ENCODE measurements at places on chromosomes 12 and 14.

DNA sequence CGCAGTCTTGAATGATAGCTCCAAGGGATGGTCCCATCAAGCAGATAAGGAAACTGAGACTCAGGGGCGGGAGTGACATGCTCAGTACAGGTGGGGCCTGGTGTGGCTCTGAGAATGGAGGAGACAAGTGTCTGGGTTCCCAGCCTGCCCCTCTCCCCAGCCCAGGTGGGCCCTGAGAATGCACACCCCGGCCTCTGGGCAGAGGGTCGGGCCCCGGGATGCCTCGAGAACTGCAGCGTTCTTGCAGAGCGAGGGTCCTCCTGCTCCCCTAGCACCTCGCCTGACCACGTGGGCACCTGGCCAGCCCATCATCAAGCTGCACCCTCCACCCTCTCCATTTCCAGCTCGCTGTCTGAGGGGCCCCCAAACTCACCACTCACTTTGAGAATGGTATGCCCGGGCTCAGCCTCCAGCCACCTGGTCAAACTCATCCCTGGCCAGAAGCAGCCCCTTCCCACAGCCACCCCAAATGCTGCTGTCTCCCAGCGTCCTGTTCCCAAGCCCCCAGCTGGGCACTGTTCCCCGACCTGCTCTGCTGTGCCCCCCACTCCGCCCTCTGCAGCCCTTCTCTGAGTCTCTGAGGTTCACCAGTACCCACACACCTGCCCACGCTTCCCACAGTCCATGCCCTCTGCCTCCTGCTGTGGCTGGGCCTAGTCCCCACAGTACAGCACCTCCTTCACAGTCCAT, 44.3 kb downstream of the CYP46A1 start:
- DNase-seq: no peak

- DNase-seq: no peak
Observed at GRCh38 chr14:90695997-90696660, 120.1 kb downstream of the TTC7B start.

- DNase-seq: peak; percentile 84
Observed at GRCh38 chr12:56020423-56021184, at the start of gene IKZF4. TSS of gene IKZF4 (plus strand) at chr12:56021043. CDS start at chr12:56021494, 451 bp downstream.

GRCh38 chr12:52699960-52700359, 3.4 kb downstream of the KRT77 start:
- DNase-seq: no peak

DNA sequence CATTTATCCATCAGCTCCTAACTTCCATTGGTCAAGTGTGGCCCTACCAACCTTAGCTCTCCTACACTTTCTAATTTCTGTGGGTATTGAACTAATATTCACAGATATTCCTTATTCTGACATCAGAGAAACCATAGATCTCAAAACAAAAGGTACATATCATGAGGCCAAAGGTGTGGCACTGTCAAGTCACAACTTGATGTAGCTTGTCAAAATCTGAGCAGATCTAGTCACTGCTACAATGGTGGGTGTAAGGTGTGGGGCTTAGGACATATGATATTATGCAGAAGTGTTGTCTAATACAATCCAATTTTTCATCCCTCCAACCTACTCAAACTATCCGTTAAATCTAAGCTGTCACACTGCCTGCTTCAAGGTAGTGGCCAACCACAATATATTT, 114.0 kb upstream of the FAR2 start:
- no peak for DNase-seq

- no peak for DNase-seq
Observed at GRCh38 chr12:19183121-19183838, 53.7 kb downstream of the PLEKHA5 start.

GRCh38 chr12:43336962-43337555, 214.9 kb downstream of the ADAMTS20 start:
- no peak for DNase-seq

GRCh38 chr12:70826156-70826555, 94.4 kb downstream of the PTPRR start:
- DNase-seq: no peak

DNA sequence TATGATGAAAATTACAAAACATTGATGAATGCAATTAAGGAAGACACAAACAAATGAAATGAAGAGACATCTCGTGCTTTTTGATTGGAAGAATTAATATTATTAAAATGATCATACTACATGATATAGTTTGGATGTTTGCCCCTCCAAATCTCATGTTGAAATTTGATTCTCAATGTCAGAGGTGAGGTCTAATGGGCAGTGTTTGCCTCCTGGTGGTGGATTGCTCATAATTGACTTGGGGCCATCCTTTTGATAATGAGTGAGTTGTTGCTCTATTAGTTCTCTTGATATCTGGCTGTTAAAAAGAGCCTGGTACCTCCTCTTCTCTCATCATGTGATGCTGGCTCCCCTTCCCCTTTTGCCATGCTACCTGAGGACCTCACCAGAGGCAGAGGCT, 56.7 kb downstream of the CD163L1 start:
- DNase-seq: no peak

GRCh38 chr12:6233121-6233971, 33.1 kb downstream of the CD9 start:
- DNase-seq: no peak

DNA sequence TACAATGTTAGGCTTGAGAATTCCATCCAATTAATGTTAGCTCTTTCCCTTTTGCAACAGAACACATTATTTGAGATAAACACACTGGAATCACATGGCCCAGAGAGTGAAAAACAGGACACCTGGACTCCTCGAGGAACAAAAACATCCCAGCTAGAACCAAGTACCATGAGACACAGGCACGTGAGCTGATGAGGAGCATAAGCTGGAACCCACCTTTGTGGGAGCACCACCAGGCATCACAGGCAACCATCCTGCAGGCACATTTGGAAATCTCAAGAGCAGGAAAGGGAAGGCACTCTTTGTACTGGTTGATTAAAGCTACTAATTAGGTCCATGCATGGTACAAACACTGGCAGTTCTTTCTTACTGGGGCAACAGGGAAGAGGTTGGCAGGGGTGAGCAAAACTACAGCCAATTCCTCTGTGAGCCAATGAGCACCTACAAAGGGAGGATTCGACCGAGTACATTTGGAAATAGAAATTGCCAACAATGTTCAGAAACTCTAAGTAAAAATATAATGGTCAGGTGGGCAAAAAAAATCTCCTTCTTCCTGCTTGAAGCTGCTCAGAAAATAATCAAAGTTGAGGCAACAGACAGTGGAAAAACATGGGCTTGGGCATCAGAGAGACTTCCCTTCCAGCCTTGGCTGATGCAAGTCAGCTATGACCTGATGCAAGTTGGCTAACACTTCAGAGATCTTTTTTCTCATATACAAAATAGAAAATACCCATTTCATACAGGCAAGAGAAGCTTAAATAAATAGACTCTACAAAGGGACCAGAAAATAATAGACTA, 216.7 kb downstream of the NUAK1 start:
- DNase-seq: no peak

GRCh38 chr14:102517392-102518062, 8.0 kb upstream of the ANKRD9 start:
- no peak for DNase-seq

- peak; percentile 63 for DNase-seq
Observed at GRCh38 chr12:91326058-91327027, 143.7 kb upstream of the DCN start.

- DNase-seq: no peak
Observed at GRCh38 chr12:45557016-45557415, 172.5 kb upstream of the ARID2 start.

- no peak for DNase-seq
Observed at GRCh38 chr12:72432037-72432604, 160.0 kb downstream of the TRHDE start.

DNA sequence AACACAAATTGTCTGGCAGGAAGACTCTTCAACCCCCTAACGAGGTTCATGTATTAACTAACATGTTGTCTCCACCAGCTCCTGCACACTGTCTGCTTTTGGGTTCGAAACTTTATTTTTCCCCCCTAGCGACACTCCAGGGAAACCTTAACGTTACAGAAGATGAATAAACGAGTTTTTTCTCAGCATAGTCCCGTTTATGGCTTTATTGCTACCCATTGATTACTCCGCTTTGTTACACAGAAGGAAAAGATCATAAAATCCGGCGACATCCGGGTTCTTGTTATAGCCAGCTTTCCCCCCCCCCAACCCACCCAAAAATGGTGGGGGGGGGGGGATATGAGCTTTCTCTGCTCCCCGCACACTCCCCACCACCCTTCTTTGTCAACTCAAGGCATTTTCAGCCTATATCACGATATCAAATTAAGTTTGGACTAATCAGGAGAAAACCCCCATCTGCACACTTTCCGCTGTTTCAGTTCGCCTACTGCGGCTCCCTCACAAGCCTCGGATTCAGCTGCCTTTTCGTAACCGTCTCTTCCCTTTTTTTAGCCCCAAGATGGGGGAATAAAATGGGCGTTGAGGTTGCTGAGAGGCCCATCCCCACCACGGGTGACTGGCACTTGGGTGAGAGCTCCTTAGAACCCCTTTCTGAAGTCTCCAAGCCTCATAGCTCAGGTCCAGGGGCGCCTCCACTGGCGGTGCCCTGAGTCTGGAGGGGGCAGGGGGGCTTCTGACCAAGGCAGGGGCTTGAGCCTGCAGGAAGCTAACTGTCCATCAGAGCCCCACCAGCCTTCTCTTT, 1.4 kb upstream of the HOXC6 start:
- peak; percentile 40 for DNase-seq

GRCh38 chr12:72297666-72298065, 25.5 kb downstream of the TRHDE start:
- DNase-seq: no peak

DNA sequence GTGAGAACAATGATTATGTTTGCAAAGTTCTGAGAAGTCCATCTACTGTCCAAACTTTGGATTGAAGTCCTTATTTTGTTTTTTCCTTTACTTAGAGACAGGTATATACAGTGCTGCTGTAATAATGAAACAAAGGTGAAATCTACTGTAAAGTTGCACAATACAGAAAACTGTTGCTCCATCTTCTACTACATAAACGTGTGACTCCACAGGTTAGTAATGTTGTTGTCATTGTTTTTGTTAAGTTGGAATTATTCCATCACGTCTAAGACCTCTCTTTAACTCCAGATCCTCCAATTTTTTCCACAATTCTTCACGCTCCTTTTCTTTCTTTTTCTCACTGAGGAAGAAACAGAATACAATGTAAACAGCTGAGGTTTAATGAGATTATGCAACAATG, 57.0 kb upstream of the GPHB5 start:
- no peak for DNase-seq

DNA sequence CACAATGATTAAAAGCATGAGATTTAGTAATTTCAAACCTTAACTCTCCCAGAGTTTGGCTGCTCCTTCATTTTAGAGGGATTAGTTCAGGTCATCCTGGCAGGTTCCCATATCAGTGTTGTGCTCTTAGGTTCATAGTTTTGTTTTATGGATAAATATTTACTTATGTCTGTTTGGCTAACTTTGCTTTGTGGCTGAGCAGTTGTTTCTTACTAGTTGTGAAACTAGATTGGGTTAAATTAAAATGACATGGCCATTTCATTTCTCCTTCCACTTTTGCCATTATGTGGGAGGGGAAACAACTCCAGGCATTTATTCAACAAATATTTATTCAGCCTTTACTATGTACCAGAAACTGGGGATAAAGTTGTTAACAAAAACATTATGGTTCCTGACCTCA, 158.8 kb downstream of the TMTC3 start:
- DNase-seq: no peak

- DNase-seq: no peak
Observed at GRCh38 chr12:105167346-105167745, 59.8 kb downstream of the WASHC4 start.
